ENCODE measurements at places on chromosomes 3 and 15.

- no peak for DNase-seq
Measured at GRCh38 chr3:44984335-44984734, 8.3 kb downstream of the EXOSC7 start.

DNA sequence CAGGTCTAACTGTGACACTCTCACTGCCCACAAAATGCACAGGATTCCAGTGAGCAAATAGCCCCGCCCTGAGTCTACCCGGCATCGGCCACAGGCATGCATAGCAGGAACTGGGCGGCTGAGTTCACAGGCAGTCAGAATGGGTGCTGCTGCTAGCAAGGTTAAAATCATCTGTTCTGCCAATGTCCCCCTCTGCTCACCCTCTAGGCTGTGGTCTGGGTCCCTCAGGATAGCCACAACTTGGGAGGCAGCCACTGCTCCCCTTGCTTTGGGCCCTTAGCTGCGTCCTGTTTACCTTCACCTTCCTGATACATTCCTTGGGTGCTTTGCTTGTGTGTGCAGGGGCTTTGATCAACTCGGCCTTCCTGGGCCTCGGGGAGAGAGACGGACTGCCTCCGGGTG is 232.9 kb upstream of the RGMA start:
- no peak for DNase-seq

DNA sequence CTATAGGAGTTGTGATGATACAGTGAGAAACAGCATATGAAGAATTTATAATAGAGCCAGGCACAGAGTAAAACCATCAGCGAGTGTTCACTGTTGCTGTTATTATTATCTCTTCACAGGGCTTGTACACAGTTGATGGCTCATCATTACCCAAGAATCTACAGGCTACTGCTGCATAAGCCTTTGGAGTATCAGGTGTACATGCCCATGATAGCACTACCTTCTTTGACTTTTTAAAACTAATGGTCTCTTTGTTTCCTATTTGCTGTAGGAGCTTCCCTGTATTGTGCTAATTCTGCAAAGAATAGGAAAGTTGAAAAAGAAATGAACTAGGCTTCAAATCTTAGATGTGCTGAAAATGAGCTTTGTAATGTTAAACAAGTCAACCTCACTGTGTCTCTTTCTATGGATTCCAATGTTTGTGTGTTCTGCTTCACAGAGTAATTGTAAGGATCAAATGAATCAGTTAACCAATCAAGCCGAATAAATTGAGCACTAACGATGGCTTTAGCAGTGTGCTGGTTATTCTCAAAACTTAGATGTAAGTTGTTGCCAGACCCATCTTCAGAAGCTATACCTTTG is 138.8 kb downstream of the TUSC7 start:
- no peak for DNase-seq

- DNase-seq = no peak
Measured at GRCh38 chr3:195410546-195410945, 32.3 kb downstream of the ACAP2 start.

DNA sequence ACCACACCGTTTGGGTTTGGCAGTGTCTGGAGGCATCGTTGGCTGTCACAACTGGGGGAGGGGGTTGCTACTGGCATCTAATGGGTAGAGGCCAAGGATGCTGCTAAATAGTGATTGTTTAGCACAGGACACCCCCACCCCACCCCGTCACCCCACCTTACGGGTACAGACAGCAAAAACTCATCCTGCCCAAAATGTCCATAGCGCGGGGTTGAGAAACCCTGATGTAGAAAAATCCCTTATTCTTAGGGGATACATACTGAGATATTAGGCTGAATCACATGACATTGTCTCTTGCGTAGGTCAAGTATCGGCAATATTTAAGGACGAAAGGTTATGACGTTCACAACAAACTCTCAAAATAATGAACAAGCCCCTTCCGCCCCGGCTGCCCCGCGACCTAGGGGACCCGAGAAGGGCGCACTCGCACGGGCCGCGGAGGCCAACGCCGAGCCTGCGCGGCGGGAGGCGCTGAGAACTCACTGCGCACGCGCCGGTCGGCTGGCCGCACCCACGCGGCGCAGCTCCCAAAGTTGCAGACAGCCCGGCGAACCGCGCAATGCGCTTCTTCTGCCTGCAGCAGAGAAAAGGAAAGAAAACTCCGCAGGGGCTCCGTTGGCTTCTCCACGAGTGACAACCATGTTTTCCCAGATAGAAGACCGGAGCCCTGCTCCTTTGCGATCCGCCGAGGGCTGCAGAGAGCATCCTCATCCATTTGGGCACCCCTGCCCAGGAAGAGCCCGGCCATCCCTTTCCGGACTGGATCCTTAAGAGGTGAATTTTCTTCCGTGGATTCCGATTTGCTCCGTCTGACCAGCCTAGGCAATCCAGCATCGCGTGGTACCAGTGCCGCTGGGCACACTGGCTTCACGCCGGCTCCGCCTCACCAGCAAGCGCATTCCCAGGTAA is 136.8 kb upstream of the CCDC54 start:
- peak; percentile 87 for DNase-seq

- DNase-seq = no peak
Measured at GRCh38 chr15:60091157-60091556, 87.0 kb downstream of the FOXB1 start.

GRCh38 chr3:86942206-86942605 is 48.7 kb downstream of the VGLL3 start:
- no peak for DNase-seq

DNA sequence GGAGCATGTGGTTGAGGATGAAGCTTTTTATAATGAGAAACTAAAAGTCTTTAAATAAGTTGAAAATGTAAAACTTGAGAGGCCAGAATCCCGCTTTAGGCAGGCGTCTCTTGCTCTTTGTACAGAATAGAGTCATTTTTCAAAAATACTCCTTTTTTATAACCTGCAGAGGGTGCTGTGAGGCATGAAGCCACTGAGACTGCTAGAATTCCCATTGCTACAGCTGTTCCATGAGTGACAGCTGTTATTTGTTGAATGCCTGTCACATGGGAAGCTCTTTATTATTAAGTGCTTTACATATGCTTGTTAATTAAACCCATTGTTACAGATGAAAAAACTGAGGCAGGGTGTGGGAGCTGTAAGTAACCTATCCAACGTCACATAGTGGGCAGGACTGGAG is 18.5 kb downstream of the MINAR1 start:
- peak; percentile 31 for DNase-seq

- peak; percentile 77 for DNase-seq
Measured at GRCh38 chr3:17894434-17895060, 152.1 kb upstream of the TBC1D5 start.

DNA sequence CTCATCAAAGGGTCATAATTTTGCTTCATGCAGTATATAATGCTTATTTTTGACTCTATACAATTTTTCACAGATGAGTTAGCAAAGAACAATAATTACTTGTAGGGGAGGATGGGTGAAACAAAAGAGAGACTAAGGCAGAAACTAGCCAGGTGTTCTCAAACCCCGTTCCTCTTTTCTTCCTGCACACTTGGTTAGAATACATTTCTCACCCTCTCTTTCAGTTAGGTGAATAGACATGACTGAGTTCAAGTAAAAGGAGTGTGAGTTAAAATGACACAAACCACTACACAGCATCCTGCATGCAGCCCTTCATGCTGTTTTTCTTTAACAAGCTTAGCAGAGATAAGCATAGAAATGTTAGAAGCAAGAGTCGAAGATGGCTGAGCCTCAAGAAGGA is 922.2 kb downstream of the TBL1XR1 start:
- no peak for DNase-seq

GRCh38 chr15:92418864-92419263 is 25.2 kb downstream of the ST8SIA2 start:
- DNase-seq = no peak

DNA sequence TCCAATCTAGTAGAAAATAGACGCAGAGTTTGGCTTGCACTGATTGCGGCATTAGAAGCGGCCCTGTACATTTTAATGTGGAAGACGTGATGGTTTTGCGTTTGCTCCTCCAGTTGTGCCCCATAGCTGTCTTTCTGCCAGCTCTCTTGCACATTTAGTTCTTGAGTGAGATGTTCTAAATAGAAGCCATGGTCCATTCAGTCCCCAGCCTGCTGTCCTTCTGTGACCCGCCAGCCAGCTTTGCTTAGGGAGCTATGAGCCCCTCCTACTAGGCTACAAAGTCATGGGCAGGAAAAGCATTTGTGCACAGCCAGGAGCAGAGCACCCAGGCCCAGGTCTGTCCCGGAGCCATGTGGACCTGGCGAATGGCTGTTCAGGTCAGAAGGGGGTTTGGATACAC is 50.3 kb downstream of the APBA2 start:
- no peak for DNase-seq

GRCh38 chr15:94576889-94577533 is 345.6 kb downstream of the MCTP2 start:
- peak; percentile 65 for DNase-seq

DNA sequence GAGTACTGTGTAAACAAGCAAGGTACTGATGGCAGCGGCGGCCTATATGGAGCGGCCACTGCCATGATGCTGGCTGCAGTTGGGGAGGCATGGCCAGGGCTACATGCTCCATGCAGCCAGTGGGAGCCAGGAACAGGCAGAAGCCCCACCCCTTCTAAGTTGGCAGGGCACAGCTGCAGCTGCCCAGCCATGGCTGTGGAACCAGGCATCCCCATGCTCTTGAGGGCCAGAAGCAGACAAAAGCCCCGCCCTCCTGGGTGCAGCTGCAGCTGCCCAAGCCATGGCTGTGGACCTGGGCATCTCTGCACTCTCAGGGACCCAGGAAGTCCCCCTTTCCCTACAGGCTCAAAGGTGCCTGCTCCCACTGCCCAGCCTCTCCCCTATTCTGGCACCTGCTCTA is 150.9 kb downstream of the FMN1 start:
- DNase-seq = no peak

- DNase-seq = no peak
Measured at GRCh38 chr15:72724028-72724427, 38.0 kb downstream of the BBS4 start.

DNA sequence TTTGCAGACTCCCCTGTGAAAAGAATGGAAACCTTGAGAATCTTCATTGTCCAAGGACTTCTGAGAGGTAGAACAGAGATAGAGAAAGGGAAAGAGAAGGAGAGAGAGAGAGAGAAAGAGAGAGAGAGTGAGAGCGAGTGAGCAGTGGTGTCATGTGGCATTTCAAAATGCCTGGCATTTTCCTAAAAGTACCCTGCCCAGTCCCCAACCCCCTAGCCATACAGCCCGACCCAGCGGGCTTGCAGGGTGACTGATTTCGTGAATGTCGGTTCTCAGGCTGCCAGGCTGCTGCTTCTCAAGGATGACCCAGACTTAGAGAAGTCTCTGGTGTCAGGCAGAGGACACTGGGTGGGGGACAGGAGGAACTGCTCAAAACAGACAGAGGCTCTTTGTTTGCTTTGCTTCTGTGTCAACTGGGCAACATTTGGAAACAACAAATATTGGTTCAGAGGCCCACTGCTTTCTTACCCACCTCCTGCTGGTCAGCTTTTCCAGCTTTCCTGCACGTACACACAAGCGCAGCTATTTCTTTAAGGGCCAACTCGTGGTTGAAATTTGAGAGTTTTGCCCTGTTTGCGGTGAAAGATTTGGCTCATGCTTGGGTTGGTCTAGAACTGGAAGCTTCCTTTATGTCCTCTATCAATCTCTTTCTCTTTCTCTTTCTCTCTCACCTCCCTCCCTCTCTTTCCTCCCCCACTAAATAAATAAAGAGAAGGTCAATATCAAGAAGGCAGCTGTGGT is 3.7 kb upstream of the TF start:
- no peak for DNase-seq

GRCh38 chr15:70420086-70420947 is 322.6 kb upstream of the TLE3 start:
- peak; percentile 39 for DNase-seq

DNA sequence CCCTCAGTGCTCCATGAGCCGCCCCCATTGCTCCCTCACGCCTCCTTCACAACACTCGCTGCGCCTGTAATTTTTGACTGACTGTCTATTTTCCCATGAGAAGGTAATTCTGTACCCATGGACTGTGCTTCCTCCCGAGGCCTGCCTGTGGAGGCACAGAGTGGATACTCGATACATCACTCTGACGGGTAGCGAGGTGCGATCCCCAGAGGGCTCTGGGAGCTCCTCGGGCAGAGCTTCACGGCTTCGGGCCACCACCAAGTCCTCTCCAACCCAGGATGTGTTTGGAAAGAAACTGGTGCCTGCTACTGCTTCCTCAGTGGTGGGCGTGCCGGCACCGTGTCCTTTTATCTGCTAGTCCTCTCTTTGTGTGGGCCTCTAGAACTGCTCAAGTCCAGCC is 108.6 kb upstream of the DLG1 start:
- no peak for DNase-seq

GRCh38 chr15:67335534-67336222 is 81.1 kb downstream of the IQCH start:
- no peak for DNase-seq

GRCh38 chr3:14407203-14407602 is 4.8 kb downstream of the SLC6A6 start:
- no peak for DNase-seq

- no peak for DNase-seq
Measured at GRCh38 chr3:129419476-129419875, 9.0 kb downstream of the EFCAB12 start.

DNA sequence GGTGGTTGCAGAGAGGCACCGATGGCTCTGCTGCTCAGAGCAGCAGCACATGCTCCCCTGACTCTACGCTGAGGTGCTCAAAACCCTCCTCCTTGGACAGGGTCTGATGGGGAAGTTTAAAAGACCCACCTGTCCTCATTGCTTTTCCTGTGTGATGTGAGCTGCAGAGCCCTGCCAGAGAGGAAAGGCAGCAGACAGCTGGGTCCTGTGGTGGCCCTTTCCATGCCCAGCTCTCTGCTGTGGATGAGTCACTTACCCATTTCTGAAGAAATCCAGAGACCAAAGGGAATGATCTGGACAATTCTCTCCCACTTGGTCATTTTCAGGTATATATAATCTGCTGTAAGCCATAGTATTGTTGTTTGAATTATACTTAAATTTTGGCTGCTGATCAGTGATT is 121.7 kb downstream of the CHDH start:
- DNase-seq = no peak

- DNase-seq = peak; percentile 76
Measured at GRCh38 chr3:148955544-148956346, 35.6 kb upstream of the GYG1 start.

GRCh38 chr15:80423215-80423614 is 19.0 kb downstream of the ARNT2 start:
- no peak for DNase-seq

DNA sequence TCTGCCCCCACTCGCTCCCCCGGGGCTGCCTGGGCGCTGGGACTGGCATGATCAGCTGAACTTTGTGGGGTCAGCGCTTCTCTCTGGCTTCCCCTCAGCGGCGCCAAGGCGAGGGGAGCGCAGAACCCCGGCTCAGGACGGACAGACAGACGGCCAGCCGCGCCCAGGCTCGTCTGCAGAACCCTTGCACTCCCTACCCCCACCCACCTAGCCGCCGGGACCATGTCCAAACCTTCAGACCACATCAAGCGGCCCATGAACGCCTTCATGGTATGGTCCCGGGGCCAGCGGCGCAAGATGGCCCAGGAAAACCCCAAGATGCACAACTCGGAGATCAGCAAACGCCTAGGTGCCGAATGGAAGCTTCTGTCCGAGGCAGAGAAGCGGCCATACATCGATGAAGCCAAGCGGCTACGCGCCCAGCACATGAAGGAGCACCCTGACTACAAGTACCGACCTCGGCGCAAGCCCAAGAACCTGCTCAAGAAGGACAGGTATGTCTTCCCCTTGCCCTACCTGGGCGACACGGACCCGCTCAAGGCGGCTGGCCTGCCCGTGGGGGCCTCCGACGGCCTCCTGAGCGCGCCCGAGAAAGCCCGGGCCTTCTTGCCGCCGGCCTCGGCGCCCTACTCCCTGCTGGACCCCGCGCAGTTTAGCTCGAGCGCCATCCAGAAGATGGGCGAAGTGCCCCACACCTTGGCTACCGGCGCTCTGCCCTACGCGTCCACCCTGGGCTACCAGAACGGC is 621 bp downstream of the SOX14 start:
- DNase-seq = peak; percentile 44

- DNase-seq = no peak
Measured at GRCh38 chr3:155069729-155070128, 10.4 kb upstream of the MME start.

Measured in neural progenitor cell (in vitro differentiated cells).